Right lobe of liver (tissue), 6 donors: ENCODE measurements at places on chromosomes 13 and 19. TPM values are rescaled to one million over a fixed set of nuclear protein-coding genes. Genes with fewer than 3 reads are reported as not detected.

PRTN3 gene
- 2.9 TPM for total RNA-seq

OPA3 gene
- 8.2 TPM for total RNA-seq

DNA sequence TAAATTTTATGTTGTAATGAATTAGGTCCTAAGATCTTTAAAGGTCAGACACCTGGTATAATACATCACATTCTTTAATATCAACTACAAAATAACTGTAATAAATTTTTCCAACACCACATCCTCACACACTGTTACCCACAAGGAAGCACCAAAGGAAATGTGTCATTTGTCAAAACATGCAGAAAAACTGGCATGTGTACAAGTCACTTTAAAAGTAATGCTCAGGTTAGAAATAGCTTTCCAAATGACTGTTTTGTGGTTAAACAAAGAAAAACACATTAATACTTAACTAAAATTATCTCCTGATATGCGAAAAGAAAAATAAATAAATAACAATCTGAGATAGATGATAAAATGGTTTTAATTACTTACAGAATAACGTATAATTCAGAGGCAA is 74.7 kb downstream of the MZT1 start:
- DNase-seq = no peak

GRCh38 chr13:75415694-75416093 is 66.3 kb downstream of the TBC1D4 start:
- DNase-seq = no peak

- DNase-seq = no peak
Measured at GRCh38 chr19:39082745-39083598, 1.2 kb upstream of the ACP7 start.

DNA sequence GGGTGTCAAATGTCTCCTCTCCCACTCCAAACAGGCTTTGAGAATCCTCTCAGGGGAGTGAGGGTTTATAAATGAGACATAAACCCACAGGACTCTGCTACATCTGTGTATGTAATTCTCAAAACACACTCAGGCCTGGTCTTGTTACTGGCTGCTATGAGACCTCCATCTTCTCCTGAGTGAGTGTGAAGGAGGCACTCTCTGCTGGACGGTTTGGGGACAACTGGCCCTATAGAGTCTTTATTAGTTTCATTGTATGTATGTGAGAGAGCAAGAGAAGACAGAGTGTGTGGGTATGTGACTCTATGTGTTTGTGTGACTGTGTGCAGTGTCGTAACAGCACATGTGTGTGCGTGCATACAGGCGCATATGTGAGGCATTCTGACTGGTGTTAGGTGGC is 9.6 kb upstream of the CYP4F12 start:
- DNase-seq = no peak
